Mesenteric fat pad (tissue), 1 donor: ENCODE measurements at places on chromosomes 13 and 19. TPM values are rescaled to one million over a fixed set of nuclear protein-coding genes. Genes with fewer than 3 reads are reported as not detected.

Gene AXL
- total RNA-seq: 61.1 TPM

Gene ZNF766
- total RNA-seq: 10.1 TPM

Gene MTUS2
- not detected for total RNA-seq

Gene KLHL1
- not detected for total RNA-seq

Gene SLC39A3
- 21.5 TPM for total RNA-seq

Gene OR4F17
- total RNA-seq: not detected

- DNase-seq: no peak
Measured at GRCh38 chr13:98182589-98182988, 5.5 kb upstream of the RNF113B start.

DNA sequence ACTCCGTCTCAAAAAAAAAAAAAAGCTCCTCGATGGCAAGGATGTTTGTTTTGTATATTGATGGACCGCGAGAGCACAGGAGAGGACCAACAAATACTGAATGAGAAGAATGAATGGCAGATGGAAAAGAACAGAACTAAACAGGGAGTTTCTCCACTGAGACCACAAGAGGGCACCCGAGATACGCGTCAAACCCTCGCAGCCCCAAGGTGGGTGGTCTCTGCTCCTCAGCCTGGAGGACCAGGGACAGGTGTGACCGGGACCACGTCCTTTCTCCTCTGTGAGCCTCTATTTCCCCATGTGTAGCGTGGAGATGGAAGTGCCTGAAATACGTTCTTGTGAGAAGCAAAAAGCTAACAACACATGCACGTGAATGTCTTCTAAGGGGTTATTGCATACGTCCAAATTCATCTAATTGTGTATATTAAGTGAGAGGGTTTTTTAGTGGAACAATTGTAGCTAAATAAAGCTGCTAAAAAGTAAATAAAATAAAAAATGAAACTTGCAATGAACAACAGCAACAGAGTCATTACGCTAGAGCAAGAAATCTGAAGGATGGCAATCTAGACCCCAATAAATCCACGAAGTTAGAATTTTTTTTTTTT is 8.3 kb upstream of the CDC42EP5 start:
- no peak for DNase-seq

DNA sequence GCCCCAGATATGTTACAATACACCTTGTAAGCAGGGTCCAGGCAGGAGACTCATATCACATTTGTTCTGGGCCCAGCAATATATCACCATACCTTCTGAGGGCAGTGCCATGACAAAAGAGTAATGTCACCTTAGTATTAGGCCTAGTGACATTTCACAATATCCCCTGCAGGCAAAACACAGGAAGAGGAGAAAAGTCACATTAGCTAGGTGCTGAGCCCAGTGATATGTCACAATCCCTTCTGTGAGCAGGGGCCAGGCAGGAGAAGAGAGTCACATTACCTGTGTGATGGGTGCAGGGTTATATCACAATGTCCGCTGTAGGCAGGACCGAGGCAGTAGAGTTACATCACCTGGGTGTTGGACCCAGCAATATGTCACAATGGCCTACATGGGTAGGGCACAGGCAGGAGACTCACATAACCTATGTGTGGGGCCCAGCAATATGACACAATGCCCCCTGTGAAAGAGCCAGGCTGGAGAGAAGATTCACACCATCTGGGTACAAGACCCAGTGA is 12.4 kb upstream of the ZNF91 start:
- DNase-seq: no peak

DNA sequence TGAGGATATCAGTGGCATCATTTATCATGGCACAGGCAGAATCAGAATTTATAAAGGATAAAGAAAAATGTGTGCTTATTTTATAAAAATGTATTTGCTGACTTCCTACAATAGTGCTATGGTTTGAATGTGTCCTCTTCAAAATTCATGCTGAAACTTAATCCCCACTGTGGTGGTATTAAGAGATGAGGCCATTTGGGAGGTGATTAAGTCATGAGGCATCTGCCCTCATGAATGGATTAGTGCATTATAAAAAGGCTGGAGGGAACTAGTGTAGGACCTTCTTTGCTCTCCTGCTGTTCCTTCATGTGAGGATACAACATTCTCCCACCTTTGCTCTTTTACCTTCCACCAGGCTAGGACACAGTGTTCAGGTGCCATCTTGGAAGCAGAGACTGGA is 212.8 kb downstream of the RFC3 start:
- no peak for DNase-seq

DNA sequence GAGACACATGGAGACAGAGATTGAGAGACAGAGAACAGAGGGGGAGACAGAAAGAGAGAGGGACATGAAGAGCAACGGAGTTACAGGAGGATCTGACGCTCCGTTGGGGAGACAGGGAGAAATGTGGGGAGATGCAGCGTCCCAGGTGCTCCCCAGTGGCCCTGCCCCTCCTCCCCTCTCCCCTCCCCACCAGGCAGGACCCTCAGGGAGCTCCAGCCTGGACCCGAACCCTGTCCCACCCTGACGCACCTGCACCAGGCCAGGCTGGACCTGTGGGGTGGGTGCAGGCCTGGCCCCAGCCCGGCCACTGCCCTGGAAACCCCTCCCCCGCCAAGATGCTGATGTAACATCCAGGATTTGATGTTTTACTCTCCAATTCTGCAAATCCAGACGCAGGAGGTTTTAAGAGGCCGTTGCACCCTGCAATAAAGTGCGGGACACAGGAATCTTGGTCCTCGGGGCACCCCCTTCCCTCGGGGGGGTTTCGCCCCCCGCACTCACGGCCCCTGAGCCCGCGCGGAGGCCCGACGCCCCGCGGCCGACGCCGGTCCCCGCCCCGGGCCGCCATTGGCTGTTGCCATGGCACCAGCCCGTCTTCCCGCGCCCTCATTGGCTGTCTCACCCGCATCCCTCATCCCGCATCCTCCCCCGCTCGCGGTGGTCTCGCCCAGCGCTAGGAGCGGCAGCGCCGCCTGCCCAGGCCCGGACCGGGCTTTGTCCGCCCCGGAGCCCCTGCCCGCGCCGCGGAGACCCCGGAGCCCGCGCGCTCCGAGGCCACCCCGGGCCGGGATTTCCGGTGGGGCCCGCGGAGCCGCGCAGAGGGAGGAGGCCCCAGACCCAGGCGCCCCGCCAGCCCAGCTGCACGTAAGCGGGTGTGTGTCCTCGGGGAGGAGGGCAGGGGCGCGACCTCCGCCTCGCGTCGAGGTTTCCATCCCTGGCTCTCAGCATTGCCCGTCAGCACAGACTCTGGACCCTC is at the start of gene APC2:
Gene APC2 (plus strand): TSS at position 655 of the 976 bp plus-strand sequence. CDS start 2,881 bp downstream, outside the sequence.
- no peak for DNase-seq

DNA sequence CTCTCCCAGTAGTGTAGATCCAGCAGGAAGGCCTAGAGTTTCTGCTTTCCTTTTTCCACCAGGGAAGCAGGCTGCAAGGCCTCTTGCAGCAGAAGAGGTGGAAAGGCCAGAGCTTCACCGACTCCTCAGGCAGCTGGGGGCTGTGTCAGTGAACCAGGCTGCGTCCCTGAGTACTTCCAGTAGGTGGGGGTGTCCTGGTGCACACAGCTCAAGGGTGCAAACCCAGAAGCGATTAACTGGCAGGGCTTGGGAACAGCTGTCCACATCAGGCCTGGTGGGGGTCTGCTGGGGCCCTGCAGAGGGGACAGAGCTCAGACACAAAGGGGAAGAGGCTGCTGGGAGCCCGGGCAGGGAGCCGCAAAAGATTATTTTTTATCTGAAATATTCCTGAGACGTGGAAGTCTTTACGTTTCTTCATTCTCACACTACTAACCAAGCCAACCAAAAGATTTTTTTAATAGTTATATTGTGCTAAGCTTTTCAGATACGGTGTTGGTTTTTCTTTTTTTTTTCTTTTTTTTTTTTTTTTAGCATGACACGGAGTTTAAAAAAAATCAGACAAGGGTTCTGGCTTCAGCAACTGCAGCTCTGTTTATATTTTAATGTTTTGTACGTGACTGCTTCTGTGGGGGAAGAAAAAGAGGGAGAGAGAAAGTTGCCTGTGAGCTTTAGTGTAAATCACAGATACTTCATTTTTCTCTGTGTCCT is 11.0 kb downstream of the TSHZ3 start:
- DNase-seq: peak; percentile 85

DNA sequence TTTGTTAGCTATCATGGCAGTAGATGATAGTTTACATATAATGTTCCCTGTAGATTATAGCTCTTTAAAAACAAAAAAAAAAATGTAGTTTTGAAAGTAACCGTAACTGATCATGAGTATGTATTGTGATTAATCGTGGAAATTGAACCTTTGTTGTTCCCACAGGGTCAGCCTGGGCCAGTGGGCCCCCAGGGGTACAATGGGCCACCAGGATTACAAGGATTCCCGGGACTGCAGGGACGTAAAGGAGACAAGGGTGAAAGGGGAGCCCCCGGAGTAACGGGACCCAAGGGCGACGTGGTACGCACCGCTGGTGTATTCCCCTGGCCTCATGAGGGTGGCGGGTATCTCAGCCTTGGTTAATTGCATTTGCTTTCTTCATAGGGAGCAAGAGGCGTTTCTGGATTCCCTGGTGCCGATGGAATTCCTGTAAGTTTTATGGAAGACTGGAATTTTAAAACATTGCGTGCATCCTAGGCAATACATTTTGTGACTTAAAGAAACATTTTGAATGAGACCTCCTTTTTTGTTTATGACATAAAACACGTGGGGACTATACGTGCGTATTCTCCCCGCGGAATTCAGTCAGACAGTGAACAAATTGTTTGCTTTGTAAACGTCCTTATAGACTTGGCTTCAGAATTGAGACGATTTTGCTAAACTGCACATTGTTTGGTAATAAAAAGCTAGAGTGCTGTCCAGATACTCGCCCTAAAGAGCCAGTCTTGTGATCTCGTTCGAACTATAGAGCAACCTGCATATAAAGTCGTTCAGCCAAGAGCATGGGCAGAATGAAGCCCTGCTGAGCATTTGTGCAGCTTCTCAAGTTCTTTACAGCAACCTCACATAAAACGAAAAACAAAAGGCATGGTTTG is 117.7 kb downstream of the COL4A2 start:
- no peak for DNase-seq

DNA sequence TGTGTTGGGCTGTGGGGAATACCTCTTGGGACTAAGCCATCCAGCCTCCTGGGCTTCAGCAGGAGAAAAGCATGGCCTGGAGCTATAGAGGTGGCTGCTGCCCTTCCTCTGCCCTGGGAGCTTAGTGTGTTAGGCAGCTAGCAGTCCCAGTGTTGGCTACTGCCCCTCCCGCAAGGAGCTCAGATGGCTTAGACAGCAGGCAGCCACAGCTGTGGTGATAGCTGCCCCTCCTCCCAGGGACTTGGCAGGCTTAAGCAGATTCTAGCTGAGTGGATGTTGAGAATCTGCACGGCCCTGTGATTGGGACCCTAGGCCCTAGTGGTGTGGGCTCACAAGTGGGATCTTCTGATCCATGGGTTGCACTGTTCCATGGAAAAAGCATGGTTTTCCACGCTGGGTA is 264.5 kb downstream of the TDRD3 start:
- no peak for DNase-seq

DNA sequence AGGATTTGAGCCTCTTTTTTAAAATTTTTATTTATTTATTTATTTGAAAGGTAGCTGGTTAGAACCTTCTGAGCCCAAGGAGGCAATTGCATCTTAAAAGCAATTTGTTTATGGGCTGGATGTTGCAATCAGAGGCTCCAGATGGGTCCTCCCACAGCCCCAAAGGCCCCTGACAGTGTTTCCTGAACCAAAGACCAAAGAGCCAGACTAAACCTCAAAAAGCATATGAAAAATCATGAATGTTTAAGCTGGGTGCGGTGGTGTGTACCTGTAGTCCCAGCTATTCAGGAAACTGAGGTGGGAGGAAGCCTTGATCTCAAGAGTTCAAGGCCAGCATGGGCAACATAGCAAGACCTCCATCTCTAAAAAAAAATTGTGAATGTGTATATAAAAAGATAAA is 67.8 kb upstream of the RGCC start:
- no peak for DNase-seq

DNA sequence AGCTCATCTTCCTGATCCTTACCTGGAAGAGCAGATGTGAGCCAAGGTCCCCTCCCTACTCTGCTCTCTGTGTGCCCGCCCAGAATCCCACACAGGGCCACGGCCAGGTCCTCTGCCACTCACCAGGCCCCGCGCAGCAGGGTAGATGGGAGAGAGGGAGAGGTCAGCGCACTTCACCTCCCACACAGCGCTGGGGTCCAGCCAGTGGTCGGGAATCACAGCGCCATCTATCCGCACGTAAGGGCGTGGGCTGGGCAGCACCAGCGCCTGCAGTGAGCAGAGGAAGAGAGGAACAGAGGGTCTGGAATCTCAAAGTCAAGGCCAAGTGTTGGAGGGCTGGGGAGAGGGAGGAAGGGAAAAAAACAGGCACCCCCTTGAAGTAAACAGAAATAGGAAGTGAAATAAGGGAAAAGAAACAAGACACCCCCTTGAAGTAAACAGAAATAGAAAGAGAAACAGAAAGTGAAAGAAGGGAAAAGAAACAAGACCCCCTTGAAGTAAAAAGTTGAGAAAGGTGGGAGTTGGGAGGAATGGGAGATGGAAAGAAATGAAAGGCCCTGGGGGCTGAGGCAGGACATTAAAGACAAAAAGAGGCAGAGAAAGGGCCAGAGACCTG is 7.0 kb upstream of the PLA2G4C start:
- DNase-seq: no peak

DNA sequence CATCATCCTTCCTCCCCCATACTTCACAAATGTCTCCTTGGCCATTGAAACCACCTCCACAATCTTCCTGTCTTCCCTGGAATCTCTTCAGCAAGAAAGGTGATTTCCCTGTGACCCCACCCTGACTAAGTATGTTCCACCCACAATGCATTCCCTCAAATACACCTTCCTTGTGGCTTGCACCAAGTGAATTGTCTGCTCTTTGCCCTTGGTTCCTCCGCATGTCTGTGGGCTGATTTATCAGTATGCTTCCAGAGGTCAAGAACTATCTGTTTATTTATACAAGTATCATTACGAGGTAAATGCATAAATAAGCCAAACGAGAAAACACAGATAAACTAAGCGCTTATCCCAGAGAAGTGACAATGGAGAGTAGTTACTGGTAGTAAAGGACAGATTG is 45.4 kb upstream of the POMP start:
- no peak for DNase-seq

DNA sequence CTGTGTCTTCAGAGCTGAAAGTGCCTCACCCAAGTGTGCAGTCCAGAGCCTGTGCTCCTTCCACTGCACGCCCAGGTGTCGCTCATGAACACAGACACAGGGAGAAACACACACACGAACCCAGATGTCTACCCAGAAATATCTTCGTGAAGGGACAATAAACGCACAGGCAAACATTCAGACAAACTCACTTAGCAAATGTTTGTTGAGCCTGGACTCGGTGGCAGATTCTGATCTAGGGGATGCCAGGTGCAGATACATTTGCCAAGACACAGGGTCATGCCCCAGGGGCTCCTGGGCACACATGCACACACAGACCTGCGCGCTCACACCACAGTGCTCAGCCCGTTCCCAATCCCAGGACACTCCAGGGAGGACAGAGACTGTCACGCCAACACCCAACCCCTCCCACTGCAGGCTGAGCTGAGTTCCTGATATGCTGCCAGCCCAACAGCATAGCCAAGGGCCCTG is 31.9 kb downstream of the SCGB2B2 start:
- DNase-seq: no peak

DNA sequence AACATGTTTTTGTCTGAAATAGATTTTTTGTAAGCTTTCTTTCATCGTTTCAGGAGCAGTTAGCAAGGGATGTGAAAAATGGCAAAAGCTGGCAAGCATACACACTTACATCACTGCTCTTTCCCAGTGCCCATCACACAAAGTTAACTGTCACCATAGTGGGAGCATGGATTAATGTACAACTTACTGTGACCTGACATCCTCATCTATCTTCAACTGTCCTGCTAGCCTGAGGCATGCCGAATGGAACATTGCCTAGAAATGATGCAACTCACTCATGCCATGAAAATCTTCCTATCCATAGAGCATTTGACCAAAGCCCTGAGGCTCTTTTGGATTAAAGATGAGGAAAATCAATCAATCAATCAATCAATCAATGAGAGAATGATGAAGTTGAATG is 491.7 kb upstream of the SLC10A2 start:
- DNase-seq: no peak
